ENCODE measurements at places on chromosomes 3 and 15.

DNA sequence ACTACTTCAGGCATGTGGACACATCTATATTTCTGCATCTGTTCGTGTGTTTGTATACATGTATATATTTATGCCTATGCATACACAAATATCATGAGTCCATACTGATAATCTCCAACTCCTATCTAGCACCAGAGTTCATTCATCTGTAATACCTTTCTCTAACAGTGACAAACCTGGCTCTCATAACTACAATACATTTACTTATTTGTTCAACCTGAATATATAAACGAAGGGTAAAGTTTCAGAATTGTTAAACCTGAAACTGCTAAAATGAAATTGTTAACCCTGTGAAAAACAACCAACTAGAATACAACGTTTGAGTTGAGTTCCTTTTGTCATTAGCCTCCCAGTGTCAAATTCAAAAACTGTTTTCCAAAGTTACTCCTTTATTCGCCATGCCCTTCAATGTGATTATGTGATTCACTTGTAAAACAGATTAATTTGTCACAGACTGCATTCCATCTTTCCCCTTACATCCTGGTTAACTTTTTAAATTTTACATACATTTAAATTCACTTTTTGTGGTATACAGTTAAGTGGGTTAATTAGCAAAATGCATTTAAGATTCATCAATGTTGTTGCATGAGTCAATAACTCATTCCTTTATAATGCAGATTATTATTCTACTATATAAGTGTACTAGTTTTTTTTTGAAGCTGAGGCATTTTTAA is 58.5 kb downstream of the PIK3R4 start:
- no peak for DNase-seq

- no peak for DNase-seq
Measured at GRCh38 chr3:71672807-71673206, 52.4 kb downstream of the EIF4E3 start.

DNA sequence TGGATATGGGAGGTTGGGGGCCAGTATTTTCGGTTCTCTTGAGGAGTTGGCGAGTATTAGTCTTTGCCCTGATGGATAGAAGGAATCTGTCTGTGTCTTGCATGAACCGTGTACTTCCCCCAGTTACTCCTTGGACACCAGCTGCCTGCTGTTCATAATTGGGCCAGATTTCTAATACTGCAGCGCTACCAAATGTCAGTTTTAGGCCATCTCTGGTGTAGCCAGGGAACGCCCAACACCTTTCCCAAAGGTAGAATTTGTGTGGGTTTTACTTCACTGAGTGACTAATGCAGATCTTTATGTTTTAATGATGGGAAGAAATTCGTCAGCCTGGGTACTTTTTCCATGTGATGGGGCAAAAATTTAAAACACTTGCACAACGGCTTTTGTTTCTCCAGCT is 18.4 kb downstream of the FLNB start:
- no peak for DNase-seq

DNA sequence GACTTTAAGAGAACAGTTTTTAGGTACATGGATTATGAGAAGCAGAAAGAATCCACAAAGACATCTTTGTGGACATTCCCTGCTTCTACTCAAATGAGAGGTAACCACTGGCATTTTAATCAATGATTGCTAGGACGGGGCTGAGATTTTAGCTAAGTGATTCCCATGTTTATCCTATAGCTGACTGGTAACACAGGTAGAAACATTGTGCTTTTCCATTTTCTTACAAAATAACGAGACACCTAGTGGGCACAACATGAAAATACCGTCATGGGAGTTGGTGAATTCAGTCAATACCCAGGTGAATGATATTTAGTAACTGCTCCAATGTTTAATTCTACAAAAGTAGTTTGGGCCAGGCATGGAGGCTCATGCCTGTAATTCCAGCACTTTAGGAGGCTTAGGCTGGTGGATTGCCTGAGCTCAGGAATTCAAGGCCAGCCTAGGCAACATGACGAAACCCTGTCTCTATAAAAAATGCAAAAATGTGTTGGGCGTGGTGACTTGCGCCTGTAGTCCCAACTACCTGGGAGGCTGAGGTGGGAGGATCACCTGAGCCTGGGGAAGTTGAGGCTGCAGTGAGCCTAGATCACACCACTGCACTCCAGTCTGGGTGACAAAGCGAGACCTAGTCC is 37.2 kb upstream of the DENND4A start:
- no peak for DNase-seq

DNA sequence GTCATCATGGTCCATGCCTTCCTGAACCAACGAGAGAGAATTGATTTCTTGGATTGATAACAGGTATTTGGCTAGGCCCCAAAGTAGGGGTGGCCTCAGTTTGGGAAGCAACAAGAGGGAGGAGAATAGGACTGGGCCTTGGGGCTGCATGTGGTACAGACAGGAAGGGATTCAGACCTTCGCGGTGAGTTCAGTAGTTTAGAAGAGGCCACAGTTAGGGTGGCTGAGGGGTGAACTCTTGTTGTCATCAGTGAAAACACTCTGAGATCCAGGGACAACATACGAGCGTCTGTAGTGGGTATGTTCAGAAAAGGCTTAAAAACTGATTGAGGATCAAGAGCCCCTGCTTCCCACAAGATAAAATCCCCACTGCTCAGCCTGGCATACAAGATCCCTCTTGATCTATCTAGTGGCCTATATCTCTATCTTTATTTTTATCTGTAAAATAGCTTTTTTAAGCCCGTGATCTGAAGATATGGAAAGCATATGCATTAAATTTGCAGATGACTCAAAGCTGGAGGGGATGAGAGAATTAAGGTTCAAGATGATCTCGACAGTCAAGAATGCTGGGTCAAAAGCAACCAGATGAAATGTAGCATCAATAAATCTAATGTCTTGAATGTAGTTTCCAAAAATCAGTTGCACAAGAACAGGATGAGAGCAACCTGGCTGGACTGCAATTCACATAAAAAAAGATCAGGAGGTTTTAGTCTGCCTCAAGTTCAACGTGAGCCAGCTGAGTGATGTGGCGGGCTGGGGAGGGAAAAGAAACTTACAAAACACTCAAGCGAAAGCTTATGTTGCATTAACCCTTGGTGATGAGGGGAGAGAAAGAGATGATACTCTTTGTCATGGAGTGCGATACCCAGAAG is 221.1 kb upstream of the TLE3 start:
- DNase-seq, result no peak

GRCh38 chr3:46078712-46079400 is 51.6 kb upstream of the XCR1 start:
- DNase-seq, result peak; percentile 76

GRCh38 chr3:151195826-151196225 is 7.2 kb downstream of the GPR171 start:
- DNase-seq, result no peak

GRCh38 chr3:2802429-2802828 is 307.7 kb downstream of the IL5RA start:
- no peak for DNase-seq

- no peak for DNase-seq
Measured at GRCh38 chr3:32438596-32439344, 47.1 kb downstream of the CMTM7 start.

DNA sequence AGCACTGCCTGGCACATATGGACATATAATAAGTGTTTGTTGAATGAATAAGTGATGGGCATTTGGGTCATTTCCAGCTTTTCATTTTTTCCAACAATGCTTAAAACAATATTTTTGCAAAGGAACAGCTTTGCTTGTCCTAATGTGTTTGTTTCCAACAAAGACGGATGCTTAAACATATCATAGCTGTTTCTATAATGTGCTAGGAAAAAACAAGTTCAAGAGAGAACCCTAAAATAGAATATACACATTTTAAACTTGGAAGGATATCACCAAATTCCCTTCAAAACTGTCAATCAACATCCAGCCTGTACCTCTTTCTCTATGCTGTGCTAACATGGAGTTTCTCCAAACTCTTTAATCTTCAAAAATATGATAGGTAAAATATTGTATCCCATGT is 224.5 kb upstream of the WNT5A start:
- DNase-seq, result no peak

- no peak for DNase-seq
Measured at GRCh38 chr3:112874725-112875124, 28.1 kb upstream of the CD200R1L start.

DNA sequence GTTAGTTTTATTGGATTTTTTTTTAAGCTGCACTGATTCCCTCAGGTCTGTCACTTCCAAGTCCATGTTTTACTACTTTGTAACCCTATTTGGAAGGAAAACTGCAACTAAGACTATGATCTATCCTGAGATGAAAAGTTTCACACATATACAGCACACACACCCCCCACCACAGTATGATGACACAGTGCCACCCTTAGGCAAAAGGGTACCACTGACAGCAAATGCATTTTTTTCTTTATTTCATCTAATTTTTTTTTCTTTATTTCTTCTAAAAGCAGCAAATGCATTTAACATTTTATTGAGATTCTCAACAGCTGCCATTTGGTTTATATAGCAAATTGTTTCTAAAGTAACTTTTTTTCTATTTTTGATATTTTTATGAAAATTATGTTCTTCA is 21.2 kb downstream of the NGRN start:
- DNase-seq, result no peak

- DNase-seq, result no peak
Measured at GRCh38 chr3:43895573-43895972, 204.8 kb downstream of the ABHD5 start.

DNA sequence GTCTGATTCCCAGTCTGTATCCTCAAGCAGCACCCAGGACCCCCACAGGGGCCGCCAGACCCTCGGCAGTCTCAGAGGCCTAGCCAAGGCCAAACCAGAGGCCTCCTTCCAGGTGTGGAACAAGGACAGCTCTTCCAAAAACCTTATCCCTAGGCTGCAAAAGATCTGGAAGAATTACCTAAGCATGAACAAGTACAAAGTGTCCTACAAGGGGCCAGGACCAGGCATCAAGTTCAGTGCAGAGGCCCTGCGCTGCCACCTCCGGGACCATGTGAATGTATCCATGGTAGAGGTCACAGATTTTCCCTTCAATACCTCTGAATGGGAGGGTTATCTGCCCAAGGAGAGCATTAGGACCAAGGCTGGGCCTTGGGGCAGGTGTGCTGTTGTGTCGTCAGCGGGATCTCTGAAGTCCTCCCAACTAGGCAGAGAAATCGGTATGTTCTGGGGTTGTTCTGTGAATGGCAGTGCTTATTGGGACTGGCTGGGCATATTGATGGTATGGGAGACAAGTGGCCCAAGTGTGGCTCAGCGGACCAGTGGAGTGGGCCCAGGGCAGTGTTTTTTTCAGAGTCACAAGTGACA is 96.3 kb downstream of the RPL39L start:
- DNase-seq, result no peak

DNA sequence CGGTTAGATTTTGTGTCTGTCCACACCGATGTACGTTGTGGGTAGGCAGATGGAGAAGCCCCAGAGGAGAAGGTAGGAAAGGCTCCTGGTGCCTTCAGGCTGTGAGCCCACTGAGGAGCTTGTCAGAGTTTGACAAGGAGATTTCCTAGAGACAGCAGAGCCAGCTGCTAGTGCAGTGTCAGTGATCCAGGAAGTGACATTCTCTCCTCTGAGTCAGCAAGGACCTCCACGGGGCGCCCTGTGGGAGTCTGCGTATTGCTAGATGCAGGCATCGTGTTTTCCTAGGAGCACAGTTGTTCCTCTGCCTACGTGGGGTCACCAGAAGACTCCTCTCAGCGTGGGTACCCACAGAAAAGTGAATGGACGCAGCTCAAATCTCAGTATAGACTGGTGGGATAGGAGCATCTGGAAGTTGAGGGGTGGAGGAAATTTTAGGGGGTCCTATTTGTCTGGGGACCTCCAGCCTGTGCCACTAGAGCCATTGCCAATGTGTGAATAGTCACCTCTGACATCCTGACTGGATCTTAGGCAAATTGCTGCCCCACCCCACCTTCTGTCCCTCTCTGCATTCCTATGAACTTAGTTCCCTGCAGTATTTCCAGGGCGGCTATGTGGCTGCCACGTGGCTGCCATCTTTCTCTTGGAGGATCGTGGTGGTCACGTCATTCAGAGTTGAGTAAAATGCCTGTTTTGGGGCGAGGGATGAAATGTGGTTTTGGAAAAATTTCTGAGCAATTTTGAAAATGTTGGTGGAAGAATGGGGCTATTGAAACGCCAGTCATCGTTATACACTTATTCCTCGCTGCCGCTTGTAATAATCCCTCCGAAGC is 84.8 kb upstream of the KLHL25 start:
- no peak for DNase-seq

- no peak for DNase-seq
Measured at GRCh38 chr15:33766389-33766788, 201.9 kb upstream of the CHRM5 start.

GRCh38 chr15:47954196-47954595 is 166.6 kb upstream of the SLC24A5 start:
- DNase-seq, result no peak

GRCh38 chr15:74616996-74617395 is 1.4 kb downstream of the CLK3 start:
- no peak for DNase-seq

DNA sequence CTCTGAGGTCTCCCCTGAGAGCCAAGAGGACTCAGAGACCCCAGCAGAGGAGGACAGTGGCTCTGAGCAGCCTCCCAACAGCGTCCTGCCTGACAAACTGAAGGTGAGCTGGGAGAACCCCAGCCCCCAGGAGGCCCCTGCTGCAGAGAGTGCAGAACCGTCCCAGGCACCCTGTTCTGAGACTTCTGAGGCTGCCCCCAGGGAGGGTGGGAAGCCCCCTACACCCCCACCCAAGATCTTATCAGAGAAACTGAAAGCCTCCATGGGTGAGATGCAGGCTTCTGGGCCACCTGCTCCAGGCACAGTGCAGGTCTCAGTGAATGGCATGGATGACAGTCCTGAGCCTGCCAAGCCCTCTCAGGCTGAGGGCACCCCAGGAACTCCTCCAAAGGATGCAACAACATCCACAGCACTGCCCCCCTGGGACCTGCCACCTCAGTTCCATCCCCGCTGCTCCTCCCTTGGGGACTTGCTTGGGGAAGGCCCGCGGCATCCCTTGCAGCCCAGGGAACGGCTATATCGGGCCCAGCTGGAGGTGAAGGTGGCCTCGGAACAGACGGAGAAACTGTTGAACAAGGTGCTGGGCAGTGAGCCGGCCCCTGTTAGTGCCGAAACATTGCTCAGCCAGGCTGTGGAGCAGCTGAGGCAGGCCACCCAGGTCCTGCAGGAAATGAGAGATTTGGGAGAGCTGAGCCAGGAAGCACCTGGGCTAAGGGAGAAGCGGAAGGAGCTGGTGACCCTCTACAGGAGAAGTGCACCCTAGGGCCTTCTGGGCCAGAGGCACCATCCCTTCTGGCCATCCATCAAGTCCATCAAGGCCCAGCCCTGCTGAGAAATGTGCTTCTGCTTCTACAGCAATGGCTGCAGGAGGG is 23.6 kb downstream of the PLEKHO2 start:
- no peak for DNase-seq

- DNase-seq, result no peak
Measured at GRCh38 chr3:73848173-73848906, 223.6 kb upstream of the PDZRN3 start.

GRCh38 chr3:13338231-13338630 is 81.9 kb downstream of the NUP210 start:
- no peak for DNase-seq

DNA sequence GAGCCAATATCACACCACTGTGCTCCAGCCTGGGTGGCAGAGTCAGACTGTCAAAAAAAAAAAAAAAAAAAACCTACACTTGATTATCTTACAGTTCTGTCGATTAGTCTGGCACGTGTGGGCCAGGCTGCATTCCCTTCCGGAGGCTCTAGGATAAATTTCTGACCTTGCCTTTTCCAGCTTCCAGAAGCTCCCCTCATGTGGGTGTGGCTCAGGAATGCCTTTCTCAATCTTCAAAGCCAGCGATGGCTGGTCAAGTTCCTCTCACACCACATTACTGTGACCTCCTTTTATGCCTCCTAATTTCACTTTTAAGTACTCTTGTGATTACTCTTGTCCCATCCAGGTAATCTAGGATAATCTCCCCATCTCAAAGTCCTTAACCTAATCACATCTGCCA is 58.2 kb upstream of the DUT start:
- DNase-seq, result no peak

- DNase-seq, result no peak
Measured at GRCh38 chr15:37138591-37139215, 38.4 kb upstream of the MEIS2 start.

Measured in progenitor cell of endocrine pancreas (in vitro differentiated cells).